ENCODE measurements at places on chromosomes 13 and 19.

DNA sequence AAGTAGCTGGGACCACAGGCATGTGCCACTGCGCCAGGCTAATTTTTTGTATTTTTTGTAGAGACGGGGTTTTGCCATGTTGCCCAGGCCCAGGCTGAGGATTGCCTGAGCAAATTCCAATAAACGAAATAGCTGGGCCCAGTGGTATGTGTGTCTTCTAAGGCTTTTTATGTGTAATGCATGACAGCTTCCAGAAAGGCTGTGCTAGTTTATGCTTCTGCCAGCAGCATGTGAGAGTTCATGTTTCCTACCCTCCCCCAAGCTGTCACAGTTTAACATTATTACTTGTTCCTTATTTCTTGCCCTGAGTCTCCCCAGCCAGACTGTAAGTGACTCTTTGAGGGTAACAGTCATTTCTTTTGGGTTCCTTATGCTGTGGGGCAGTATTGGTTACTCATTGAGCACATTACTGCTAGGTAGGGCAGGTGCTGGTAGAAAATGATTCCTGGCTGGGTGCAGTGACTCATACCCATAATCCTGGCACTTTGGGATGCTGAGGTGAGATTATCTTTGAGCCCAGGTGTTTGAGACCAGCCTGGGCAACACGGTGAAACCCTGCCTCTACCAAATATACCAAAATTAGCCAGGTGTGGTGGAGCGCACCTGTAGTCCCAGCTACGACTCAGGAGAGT lies 13.6 kb downstream of the GPATCH1 start:
- DNase-seq = no peak

- no peak for DNase-seq
Observed at GRCh38 chr19:51141181-51141580, 920 bp upstream of the SIGLEC7 start.

- DNase-seq = no peak
Observed at GRCh38 chr19:30908262-30908771, 440.9 kb downstream of the TSHZ3 start.

- no peak for DNase-seq
Observed at GRCh38 chr13:109715902-109716301, 70.5 kb downstream of the IRS2 start.

- DNase-seq = no peak
Observed at GRCh38 chr19:50003254-50003788, 21.9 kb downstream of the VRK3 start.

DNA sequence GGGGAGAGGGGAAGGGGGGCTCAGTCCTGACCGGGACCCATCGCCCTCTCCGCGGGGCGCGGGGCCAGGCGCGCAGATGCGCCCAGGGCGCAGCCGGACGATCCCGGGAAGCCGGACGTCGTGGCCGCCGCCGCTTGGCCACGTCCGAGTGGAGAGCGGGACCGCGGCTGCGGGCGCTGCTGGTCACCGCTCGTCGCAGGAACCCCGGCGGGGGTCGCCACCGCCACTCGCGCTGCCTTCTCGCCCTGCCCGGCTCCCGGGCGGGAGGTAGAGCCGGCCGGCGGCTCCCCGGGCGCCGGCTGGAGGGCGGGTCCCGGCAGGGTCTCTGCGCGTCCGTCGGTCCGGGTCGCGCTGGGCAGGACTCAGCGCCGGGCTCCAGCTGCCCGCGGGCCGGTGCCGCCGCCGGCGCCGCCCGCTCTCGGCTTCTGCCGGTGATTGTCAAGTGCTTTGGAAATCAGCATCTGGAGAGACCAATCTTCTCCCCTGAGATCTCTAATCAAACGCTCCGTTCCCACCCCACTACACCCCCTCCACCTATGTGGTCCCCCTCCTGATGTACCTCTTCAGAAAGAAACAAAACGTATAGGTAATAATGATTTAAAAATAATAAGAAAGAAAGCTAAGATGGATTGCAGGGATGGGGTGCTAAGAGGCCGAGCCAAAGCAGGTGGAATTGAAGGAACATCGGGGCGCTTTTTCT lies 464.4 kb downstream of the ITGBL1 start:
- no peak for DNase-seq

DNA sequence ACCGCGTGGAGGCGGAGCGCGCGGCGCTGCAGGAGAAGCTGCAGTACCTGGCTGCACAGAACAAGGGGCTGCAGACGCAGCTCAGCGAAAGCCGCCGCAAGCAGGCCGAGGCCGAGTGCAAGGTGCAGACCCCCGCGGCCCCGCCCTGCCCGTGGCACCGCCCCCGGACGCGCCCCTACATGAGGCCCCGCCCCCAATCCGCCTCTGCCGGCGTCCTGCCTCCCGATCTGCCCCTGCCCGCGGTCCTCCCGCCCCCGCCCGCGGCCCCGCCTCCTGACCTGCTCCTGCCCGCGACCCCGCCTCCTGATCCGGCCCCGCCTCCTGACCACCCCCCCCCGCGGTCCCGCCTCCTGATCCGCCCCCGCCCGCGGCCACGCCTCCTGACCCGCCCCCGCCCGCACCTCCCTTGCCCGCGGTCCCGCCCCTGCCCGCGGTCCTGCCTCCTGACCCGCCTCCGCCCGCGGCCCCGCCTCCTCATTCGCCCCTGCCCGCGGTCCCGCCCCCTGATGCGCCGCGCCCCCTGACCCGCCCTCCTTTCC lies 11.7 kb downstream of the PRR36 start:
- DNase-seq = no peak

GRCh38 chr13:93398167-93399035 lies 171.8 kb downstream of the GPC6 start:
- no peak for DNase-seq

DNA sequence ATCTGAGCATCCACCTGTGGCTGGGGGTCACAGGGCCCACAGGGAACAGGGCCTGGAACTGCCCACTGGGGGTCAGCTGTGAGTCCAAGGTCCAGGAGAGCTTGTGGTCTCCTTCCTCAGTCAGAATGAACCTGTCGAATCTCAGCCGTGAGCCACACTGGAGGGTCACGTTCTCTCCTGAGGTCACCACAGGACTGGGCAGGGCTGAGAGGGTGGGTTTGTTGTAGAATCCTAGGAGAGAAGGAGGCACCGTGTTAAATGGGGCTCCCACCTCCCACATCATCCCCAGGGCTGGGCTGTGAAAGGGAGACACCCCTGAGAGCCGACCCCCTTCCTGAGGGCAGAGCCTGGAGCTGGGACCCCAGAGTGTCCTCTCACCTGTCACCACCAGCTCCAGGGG lies 1.5 kb downstream of the LILRA5 start:
- no peak for DNase-seq

DNA sequence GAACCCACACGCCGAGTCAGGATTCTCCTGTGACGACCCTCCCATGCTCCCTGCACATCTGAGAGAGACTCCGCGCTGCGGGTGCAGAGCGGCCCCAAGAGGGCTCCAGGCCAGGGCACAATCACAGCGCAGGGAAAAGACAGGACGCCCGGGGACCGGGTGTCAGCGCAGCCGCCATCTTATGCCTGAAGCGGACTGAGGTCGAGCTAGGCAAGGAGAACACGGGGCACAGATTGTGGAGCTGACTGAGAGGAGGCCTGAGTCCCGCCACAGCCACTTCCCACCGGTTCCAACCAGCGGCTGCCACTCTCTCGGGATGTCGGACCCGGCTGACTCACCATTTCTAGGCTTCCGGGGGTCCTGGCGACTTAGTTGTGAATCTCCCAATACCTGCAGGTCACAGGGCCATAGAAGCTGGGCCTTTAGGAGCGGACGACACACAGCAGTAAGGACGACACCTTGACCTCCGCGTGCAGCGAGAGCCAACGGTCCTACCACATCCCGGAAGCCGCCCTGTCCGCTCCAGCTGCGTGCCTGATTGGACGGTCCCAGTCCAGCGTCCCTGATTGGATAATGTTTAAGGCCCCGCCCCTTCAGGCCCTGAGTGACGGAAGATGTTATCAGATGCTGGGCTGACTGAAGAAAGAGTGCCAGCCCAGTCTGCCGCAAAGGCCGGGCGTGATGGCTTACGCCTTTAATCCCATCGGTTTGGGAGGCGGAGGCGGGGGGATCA lies at the start of gene ZNF728:
Gene ZNF728 (minus strand): TSS at position 487 of the 733 bp plus-strand sequence. CDS start 146 bp downstream, at position 341.
- DNase-seq = no peak

GRCh38 chr19:15381864-15382263 lies 2.3 kb upstream of the AKAP8 start:
- DNase-seq = no peak

- peak; percentile 48 for DNase-seq
Observed at GRCh38 chr19:52297601-52298364, 814 bp downstream of the ZNF480 start.

- DNase-seq = no peak
Observed at GRCh38 chr19:48398102-48398374, 4.6 kb downstream of the GRIN2D start.

- peak; percentile 97 for DNase-seq
Observed at GRCh38 chr19:54209811-54210494, 9.3 kb downstream of the RPS9 start.

DNA sequence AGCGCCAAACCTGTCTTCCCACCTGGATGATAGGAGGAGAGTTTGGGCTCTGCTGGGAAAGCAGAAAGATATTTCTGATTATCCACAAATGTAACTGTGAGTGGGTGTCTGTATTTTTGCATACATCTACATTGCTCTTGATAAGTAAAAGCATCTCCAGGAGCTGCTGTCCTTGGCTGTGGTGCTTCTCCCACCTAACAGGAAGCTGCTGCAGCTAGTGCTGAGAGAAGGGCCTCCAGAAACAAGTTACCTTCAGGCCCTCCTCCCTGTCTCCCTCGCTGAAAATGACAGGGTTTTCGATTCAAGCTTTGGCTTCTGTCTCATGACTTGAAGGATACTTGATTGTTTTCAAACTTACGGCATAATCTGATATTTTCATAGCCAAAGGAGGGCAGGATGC lies 90.1 kb downstream of the FOXO1 start:
- DNase-seq = no peak

DNA sequence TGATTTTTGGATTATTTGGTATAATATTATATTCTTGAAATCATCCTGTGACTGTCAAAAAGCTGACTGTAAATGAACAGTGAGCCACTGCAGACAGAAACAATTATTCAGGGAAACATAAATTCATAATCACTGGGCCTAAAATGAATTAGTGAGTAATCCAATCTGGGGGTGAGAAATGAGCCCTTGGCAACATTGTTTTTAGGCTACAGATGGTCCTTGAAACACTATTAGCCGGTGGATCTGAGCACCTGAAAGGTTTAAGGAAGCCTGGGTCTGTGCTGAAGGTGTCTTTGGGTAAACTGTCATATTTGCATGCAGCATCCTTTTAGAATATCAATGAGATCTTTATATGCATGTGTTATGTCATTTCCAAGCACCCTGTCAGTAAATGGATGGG lies 290.7 kb downstream of the ATP8A2 start:
- no peak for DNase-seq

GRCh38 chr13:44879452-44880058 lies 109.7 kb downstream of the NUFIP1 start:
- no peak for DNase-seq

- DNase-seq = no peak
Observed at GRCh38 chr13:111211789-111212516, 96.8 kb downstream of the ARHGEF7 start.

DNA sequence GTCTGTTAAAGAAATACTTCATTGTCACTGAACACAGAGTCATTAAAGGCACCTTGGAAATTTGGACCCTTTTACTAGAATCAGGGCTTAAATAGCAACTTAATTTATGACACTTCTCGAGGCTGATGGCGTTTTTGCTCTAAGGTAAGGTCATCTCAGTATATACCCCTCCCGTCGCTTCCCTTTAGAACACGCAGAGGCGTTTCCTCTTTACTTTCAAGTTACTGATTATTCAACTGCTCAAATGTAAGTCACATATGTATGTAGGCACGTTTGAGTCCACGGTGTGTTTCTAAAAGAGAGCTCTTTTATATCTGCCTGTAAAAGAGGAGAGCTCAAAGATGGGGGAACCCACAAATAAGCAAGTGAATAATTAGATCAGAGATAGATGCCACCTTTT lies 181.5 kb downstream of the TSHZ3 start:
- no peak for DNase-seq

DNA sequence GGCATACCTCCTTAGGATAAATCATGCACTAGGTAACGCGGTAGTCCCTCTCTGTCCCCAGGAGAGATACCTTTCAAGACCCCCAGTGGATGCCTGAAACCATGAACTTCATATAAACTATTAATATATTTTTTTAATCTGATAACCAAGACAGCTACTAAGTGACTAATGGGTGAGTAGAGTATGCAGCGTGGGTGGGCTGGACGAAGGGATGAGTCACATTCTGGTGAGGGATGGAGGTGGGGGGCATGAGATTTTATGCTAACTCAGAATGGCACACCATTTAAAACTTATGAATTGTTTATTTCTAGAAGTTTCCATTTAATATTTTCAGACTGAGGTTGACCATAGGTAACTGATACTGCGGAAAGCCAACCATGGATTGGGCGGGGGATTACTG lies 46.2 kb downstream of the CDK8 start:
- no peak for DNase-seq

- peak; percentile 39 for DNase-seq
Observed at GRCh38 chr19:11480715-11481533, at the start of gene ELAVL3. ELAVL3 (minus strand) TSS chr19:11481046; CDS start chr19:11480608, 438 bp downstream.

GRCh38 chr19:10262771-10263170 lies 8.1 kb upstream of the ICAM1 start:
- DNase-seq = no peak

GRCh38 chr13:85879014-85879413 lies 79.8 kb upstream of the SLITRK6 start:
- DNase-seq = no peak

- peak; percentile 24 for DNase-seq
Observed at GRCh38 chr13:102729560-102730270, 34.9 kb upstream of the METTL21C start.

GRCh38 chr13:111629926-111630325 lies 309.5 kb downstream of the TEX29 start:
- DNase-seq = peak; percentile 71

- no peak for DNase-seq
Observed at GRCh38 chr19:48713041-48713863, 6.3 kb downstream of the MAMSTR start.

DNA sequence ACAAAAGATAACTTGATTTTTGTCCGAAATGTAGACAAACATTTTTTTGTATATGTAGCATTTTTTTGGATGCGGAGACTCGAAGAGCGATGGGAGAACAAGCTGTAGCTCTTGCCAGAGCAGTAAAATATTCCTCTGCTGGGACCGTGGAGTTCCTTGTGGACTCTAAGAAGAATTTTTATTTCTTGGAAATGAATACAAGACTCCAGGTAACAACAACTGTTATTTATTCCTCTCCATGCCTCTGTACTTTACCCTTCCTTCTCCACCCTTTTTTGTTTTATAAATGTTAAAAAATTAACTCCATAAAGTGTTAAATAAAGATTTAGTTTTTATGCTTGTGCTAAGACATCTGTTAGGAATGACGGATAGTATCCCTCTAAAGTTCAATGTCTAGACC lies 184.2 kb downstream of the PCCA start:
- no peak for DNase-seq
